ENCODE measurements at places on chromosomes 4 and X.

- DNase-seq = no peak
These were observed 2.3 kb upstream of the AMBN start for GRCh38 chr4:70589785-70590184.

DNA sequence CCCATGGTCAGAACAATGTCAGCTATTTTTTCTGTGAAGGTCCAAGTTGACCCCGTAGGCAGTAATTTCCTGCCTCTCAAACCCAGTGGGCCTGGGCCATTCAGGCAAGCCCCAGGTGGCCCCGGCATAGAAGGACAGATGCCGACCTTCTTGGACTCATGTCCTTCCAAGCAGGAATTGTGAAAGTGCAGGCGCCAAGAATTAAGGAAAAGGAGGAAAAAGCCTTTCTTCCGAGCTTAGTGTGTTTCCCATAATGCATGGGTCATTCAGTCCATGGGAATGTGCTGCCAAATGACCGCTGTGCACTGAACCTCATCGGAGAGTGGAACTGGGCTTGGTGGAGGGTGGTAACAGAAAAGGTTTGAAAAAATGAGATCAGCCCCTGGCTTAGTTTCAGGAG is 196.5 kb upstream of the HS3ST1 start:
- no peak for DNase-seq

DNA sequence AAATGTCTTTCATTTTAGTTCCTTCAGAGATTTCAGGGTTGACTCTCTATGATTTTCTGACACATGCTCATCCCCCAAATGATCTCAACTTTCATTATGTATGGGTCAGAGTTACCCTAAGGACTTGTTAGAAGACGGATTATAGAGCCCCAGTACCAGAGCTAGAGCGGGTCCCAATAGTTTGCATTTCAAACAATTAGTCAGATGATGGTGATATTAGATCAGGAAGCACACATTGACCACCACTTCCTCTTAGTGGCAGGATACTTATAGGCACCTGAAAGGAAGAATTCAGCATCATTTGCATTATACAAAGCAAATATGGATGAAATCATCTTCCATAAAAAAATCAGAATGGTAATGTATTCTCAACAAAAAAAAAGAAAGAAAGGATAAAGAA is 106.1 kb downstream of the GALNTL6 start:
- no peak for DNase-seq

GRCh38 chr4:25113915-25114904 is 46.0 kb downstream of the SEPSECS start:
- DNase-seq = peak; percentile 21

GRCh38 chr4:176150356-176150682 is 45.1 kb downstream of the SPATA4 start:
- no peak for DNase-seq

Data from H7 (cell line).